ENCODE measurements at places on chromosomes 2 and 18.
A peak's percentile ranks its signal among the peaks of the same experiment; 100 is the strongest.

DNA sequence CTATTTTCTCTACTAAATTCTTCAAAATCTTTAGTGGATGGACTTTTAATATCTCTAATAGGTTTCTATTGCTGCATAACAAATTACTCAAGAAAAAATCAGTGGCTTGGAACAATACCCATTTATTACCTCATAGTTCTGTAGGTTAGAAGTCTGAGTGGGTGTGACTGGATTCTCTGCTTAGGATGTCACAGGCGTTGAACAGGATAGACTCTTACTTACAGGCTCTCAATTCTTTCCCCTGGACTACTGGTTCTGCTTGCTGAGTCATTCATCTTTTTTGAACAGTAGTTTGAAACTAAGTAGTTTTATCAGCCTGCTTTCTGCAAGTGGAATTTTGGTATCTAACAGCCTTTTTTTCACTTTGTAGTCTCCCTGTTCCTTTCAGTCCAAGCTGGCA, 265.4 kb downstream of the ZNF385B start:
- no peak for DNase-seq

DNA sequence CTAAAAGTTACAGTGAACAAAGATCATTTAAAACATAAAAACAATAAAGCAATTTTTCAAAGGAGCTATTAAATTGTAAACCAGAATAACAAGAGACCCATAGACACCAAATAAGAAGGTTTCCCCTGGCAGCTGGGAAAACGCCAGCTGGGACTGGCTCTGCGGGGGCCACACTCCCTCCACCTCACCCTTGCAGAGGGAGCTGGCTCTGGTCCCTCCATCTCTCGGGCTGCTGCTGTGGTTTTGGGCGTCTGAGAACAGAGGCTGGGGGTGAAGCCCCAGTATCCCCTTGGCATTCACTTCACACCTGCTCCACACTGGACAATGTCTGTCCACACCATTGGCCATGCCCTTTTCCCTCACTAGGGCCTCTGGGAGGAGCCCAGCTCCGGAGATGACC, 62.1 kb upstream of the OTOS start:
- no peak for DNase-seq

DNA sequence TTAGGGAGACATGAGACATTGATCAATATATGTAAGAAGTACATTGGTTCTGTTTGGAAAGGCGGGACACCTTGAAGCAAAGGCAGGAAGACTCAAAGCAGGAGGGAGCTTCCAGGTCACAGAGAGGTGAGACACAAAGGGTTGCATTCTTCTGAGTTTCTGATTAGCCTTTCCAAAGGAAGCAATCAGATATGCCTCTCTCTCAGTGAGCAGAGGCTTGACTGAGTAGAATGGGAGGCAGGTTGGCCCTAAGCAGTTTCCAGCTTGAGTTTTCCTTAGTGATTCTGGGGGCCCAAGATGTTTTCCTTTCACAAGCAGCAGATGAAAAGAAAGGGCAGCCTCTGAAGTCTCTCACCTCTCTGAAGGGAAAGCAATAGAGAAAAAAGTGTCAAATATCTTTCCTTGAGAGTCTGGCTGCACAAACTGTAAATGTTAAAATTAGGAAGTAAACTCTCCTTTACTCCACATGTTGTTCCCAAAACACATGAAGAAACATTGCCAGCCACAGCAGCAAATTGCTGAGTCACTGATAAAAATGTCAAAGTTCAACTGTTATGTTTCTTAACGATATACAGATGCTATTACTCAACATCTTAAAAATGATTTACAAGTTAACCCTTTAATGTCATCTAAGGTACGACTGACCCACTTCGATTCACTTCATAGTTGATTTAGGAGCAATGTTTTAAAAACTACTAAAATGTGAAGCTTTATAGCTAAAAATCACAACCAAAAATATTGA, 40.3 kb downstream of the CYB5A start:
- no peak for DNase-seq

GRCh38 chr2:234919711-234920110, 32.1 kb upstream of the SH3BP4 start:
- DNase-seq, result no peak

DNA sequence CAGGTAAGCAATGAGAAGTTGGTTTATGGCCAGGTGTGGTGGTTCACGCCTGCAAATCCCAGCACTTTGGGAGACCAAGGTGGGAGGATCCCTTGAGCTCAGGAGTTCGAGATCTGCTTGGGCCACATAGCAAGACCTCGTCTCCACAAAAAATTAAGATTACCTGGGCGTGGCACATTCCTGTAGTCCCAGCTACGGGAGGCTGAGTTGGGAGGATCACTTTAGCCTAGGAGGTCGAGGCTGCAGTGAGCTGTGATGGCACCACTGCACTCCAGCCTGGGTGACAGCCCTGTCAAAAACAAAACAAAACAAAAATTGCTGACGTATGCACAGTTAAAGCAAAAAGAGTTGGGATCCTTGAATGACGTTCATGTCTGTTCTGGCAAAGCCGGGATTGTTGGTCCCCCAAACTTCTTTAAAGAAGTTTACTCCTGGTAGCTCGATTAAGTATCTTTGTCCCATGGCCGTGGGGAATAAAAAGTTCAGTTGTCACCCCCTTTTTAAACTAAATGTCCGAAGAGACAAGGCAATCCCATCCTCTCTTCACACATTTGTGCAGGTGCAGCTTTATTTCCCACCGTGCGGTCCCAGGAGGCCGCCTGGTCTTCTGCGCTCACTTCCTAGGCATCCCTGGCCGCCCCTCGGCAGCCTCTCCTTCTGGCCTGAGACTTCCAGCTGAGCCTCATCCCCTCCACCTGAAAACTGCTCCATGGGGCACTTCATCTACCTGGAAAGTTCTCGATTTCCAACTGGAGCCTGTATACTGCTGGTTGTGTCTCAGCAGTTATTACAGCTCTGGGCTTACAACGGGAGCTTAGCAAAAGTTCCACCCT, 762 bp upstream of the SPOPL start:
- DNase-seq, result peak; percentile 67

DNA sequence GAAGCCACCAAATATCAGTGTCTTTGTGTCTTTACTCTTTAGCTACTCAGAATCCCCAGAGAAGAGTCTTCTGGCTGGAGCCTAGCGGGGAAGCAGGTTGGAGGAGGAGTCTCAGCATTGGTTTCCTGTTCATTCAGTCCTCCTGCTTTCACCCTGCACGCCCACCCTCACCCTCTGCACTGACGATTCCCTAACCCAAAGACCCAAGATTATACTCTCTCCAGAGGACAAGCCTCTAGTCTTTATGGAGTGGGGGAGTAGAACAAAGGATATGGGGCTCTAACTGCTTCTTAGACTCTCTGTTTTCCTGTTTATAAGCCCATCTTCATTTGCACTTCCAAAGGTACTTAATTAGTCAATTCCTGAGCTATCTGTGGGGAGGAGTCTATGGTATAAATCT, 338.8 kb downstream of the AGPS start:
- no peak for DNase-seq

DNA sequence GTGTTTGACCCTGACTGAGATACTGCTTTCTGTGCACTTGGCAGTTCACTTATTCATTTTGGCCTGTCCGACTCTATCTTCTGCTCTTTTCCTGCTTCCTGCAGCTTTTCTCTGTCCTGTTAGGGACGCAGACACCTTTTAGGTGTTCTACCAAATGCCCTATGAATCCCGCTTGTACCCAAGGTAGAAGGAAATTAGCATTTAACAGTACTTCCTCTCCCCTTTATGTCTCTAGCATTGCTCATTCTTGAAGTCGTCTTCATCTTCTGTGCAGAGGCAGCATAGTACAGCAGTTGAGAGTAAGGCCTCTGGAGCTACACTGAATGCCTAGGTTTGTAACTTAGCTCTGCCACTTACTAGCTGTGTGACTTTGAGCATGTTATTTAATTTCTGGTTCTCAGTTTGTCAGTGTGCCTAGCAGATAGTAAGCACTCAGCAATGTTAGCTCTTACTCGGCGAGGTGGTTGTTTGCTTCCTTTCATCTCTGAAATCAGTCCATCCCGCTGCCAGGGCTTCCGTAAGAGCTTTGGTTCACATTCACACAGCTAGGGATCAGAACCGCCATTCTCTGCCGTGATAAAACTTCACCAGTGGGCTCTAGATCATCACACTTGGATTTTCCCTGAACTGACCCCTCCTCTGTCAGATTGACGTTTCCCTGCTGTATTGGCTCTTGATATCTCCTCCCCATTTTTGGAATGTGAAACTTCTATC, 1.4 kb downstream of the CCT7 start:
- no peak for DNase-seq

- DNase-seq, result no peak
These were observed 37.7 kb upstream of the SETBP1 start for GRCh38 chr18:44643004-44643403.

DNA sequence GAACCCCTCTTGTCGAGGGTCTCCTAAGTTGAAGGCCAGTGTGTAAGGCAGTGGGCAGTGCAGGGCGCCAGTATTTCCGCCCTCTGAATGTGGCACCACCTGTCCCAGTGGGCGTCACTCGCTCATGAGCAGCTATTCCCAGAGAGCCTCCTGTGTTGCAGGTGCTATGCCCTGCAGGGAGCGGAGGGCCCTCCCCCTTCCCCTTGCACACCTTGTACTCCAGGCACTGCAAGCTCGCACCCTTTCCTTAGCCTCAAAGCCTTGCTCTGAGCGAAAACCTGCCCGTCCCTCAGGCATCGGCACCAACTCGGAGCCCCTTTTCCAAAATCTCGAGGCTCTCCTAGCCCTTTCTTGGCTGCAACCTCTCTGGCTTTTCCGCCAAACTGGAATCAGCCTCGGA, 282.7 kb downstream of the AGAP1 start:
- no peak for DNase-seq

- no peak for DNase-seq
These were observed 2.0 kb downstream of the TMEM163 start for GRCh38 chr2:134716721-134717243.

- no peak for DNase-seq
These were observed 51.3 kb downstream of the TMEM163 start for GRCh38 chr2:134667541-134667940.

- no peak for DNase-seq
These were observed 59.7 kb downstream of the DDX1 start for GRCh38 chr2:15651367-15651727.

- DNase-seq, result no peak
These were observed 24.0 kb downstream of the ARMC9 start for GRCh38 chr2:231222318-231223000.

- DNase-seq, result peak; percentile 71
These were observed 36.0 kb downstream of the FAM110C start for GRCh38 chr2:10222-10875.

- DNase-seq, result peak; percentile 99
These were observed at the start of gene SMARCAL1 for GRCh38 chr2:216412022-216412999. Gene SMARCAL1, plus strand, starts transcription at chr2:216412484. Its CDS starts 2,221 bp downstream, at chr2:216414705.

DNA sequence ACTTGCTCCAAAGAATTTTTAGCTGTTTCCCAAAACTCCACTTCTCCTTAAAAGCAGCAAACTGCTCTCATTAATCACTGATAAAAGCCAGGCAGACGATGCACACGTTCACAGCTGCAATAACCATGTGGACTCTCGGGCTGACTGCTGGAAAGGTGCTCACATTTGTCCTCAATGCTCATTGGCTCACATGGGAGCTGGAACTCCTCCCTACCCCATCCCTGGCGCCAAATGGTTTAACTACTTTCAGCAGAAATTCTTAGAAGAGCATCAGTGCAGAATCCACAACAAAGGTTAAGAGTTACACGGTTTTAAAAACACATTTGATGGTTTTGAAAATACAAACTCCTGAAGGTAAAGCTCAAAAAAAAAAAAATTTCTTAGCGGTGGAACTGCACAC, 117.1 kb downstream of the NOL10 start:
- DNase-seq, result no peak

GRCh38 chr2:146989741-146990140, 855.1 kb upstream of the ACVR2A start:
- DNase-seq, result no peak
